ENCODE measurements at places on chromosomes 7 and 10. TPM values are rescaled to one million over a fixed set of nuclear protein-coding genes. Genes with fewer than 3 reads are reported as not detected.

DNA sequence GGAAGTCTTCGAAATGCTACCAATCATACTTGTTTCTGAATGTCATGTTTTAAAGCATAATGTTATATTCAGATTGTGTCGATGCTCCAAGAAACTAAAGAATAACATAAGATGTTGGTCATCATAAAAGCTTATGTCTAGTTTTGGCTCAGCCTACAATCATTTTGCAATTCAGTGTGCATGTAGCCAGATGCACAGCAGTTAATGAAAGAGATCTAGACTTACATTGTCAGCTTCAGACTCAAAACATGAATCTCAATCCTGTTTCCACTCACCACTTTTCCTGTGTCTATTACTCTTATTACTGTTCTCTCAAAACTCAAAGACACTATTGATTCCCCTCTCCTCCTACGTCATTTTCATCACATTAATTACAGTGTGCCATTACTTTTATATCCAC lies 21.4 kb downstream of the TMEM196 start:
- H3K4me3 ChIP-seq = no peak overlapping the region
- no peaks in the 10 kb centered on the region for H3K36me3 ChIP-seq
- no peaks in the 10 kb centered on the region for H3K4me1 ChIP-seq
- H3K27me3 ChIP-seq = no peaks in the 10 kb centered on the region

DNA sequence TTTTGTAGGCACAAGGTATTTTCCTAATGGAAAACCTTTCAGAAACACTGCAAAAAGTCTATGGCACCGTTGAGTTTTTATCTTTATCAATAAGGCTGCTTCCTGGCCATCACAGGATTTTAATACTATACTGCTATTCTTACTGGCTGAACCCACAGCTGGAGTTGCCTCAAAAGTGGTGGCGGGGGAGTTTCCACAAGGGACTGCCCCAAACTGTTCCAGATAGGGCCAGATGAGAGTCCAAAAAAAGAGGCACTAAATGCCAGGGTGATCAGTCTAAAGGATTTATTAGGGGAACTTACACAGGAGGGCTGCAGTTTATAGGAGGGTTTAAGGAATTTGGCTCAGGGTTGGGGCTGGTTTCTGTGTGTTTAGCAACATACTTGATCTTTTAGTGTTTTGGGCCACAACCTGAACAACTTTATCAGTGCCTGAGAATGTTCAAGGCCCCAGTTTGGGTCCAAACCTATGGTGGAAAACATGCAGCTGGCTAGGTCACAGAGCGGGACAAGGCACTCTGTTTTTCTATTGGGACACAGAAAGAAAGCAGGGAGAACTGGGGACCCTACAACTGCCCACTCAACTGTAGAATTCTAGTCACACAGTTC lies 41.4 kb downstream of the STAM start:
- H3K27me3 ChIP-seq = no peaks in the 10 kb centered on the region
- DNase-seq = no peak
- H3K4me3 ChIP-seq = no peak overlapping the region
- peaks cover 5% of the 10 kb centered on the region for H3K36me3 ChIP-seq

DNA sequence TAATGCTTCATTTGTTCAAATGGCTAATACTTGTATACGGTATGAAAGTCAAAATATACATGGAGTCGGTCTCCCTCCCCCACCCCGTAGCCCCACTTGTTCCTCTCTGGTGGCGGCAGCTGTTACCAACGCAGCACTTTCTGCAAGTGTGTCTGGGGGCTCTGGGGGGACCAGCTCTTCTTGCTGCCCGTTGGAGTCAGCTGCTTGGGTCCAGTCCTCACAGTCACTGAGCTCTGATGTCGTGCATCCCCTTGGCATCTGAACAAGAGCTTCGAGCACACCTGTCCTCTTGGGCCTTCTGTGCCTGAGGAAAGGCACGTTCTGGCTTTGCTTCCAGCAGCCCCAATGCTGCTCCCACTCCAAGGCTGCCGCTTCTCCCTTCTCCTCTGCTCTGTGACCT lies 493.1 kb downstream of the PLXNA4 start:
- H3K4me3 ChIP-seq = no peak overlapping the region
- H3K27me3 ChIP-seq = no peaks in the 10 kb centered on the region
- H3K36me3 ChIP-seq = no peaks in the 10 kb centered on the region
- H3K4me1 ChIP-seq = peaks cover 46% of the 10 kb centered on the region

- no peak overlapping the region for H3K27ac ChIP-seq
- no peak overlapping the region for H3K4me3 ChIP-seq
- DNase-seq = no peak
Measured at GRCh38 chr10:13871011-13871410, 284.2 kb downstream of the PRPF18 start.

- no peaks in the 10 kb centered on the region for H3K36me3 ChIP-seq
- H3K4me1 ChIP-seq = no peaks in the 10 kb centered on the region
- H3K27ac ChIP-seq = no peak overlapping the region
- DNase-seq = no peak
- H3K27me3 ChIP-seq = no peaks in the 10 kb centered on the region
Measured at GRCh38 chr7:54880326-54880989, 121.4 kb upstream of the SEC61G start.

The CTAGE8 gene
- 0.71 TPM for total RNA-seq
